ENCODE measurements at places on chromosomes 2 and 18.

DNA sequence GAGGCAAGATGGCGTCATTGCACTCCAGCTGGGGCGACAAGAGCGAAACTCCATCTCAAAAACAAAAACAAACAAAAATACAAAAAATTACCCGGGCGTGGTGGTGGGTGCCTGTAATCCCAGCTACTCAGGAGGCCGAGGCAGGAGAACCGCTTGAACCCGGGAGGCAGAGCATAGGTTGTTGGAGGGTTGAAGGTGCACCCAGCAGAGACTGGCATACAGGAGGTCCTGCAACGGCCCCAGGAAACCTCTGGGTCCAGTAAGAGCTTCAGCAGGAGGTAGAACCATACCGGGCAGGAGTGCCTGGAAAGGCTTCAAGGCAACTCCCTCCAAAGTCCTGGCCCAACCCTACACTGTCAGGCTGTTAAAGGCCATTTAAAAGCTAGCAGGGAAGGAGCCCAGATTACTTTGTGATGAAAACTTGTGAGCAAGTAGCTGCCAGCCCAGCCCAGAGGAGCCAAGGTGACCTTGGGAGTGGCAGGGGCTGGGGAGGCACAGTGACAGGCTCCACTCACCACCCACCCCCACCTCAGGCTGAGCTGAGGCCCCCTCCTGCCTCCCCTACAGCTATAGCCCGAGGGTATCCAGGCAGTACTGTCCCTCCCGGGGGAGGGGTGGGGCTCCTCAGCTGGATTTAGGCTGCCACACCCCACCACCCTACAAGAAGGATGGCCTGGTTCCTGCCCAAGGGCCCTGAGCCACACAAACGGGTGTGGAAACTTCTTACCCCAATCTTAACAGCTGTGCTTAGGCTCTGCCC lies 28.1 kb downstream of the TFCP2L1 start:
- no peak for DNase-seq

DNA sequence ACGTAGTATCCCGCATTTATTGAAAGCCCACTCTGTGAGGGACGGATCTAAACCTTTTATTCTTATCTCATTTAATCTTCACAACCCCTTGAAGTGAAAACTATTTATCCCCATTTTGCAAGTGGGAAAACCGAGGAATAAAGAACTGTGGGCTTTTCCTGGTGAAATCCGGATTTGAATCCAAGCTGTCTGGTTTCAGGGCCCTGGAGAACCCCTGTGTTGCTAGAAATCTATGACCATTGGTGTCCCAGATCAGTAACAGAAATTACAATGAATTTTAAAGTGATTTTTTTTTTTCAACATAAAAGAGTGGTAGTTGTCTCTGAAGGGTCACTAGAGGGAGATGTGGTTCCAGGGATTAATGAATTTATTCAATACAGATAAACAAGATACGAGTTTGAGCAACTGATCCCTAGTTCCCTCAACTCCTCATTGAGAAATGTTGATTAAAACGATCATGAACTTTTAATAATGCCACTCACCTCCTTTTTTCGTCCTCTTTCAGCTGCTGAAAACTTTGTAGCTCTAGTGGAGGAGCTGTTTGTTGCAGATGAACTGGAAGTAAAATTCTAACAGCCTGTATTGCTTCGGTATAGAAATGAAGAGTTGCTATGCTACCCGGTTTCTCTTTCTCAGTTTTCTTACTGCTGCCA lies 940 bp downstream of the XRCC5 start:
- DNase-seq = no peak

GRCh38 chr2:121635371-121635770 lies 13.9 kb downstream of the CLASP1 start:
- no peak for DNase-seq

GRCh38 chr18:72637721-72638120 lies 93.6 kb upstream of the CBLN2 start:
- no peak for DNase-seq

GRCh38 chr2:241617431-241618154 lies 19.4 kb downstream of the THAP4 start:
- peak; percentile 65 for DNase-seq

DNA sequence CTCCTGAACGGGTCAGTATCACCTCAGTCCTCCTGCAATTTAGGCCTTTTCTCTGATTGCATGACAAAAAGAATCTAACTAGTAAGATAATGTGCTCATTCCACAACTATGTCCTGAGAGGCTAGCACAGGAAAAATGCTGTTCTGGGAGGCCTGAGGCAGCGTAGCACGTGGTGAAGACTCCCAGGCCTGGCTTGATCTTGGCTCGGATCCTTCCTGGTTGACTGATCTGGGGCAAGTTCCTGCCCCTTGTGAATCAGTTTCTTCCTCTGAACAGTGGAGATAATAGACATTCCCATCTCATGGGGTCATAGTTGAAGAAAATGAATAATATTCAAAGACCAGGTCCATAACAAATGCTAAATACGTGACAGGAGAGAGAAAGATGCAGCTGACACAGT lies 12.3 kb downstream of the FBLN7 start:
- DNase-seq = no peak

- no peak for DNase-seq
Observed at GRCh38 chr2:164023896-164024295, 288.1 kb upstream of the FIGN start.

DNA sequence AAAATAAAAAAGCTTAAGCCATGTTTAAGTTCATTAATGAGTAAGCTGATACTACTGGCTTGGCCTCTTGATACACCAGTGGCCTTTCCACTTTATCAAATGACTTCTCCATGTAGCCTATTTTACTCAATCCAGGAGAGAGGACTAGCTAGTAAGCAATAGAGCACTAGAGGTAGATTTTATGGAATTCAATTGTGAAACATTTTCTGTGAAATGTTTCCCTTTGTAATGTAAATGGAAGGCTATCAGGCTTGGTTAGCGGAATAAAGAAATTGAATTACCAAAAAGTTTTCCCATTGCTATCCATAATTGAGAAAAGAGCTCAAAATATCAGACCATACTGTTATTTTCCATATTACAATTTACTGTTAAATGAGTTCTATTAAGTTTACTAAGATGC lies 515.4 kb upstream of the CDH2 start:
- DNase-seq = no peak

GRCh38 chr2:238566001-238566645 lies 139.4 kb downstream of the ASB1 start:
- DNase-seq = no peak

GRCh38 chr2:57720728-57721627 lies 325.6 kb upstream of the VRK2 start:
- DNase-seq = peak; percentile 54

GRCh38 chr2:193349642-193350041 lies 1154.9 kb upstream of the TMEFF2 start:
- no peak for DNase-seq

GRCh38 chr2:44226753-44227152 lies 48.5 kb upstream of the SLC3A1 start:
- DNase-seq = no peak

DNA sequence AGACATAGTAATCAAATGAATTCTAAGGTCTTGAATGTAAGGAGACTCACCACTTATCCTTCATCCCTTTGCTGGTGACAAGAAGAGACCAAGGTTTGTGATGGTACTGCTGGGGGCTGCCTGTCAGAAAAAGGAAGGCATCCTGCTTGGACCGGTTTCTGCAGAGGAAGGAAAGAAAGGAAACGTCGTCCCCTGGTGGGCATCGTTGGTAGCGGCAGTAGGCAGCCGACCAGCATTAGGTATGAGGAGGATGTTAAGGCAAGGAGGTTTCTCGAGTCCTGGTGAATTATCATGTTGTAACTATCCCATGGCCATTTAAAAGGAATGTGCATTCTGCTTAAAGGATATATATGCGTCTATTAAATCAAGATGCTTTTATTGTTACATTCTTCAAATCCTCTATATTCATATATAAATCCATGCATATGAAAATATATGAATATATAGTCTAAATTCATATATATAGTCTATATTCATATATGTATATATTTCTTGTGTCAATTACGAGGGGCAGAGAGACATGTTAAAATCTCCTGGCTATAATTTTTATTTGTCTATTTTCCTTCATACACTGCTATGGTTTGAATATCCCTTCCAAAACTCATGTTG lies 94.4 kb upstream of the TGFA start:
- peak; percentile 84 for DNase-seq

DNA sequence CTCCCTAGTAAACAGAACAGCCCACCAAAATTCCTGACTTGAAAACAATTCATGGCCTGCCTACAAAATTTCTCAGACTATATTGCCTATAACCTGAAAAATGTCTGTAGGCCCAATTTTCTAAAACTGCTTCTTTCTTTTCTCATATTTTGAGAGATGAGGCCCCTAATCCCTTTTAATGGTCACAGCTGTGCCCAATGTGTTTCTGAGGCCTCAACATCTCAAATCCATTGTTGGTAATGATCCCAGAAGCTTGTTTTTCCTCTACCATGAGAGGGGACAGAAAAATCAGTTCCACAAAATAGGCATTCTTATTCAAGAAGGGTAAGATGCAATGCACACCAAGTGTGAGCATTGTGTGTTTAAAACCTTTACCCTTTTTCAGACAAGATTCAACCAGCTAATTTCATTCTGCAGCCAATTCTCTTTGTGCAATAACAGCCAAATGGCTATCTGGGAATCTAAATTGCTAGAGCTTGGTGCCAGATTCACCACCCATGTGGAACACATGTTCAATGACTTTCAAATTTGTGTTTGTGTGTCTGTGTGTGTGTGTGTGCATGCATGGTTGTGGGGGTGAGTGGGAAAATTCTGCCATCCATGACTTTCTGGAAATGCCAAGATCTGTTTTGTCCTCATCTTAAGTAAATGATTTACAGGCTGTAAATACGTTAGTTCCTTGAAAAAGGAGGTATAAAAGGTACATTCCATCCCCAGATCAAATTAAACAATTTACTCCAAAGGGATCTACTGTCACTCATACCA lies 319.5 kb downstream of the TNS1 start:
- no peak for DNase-seq

- no peak for DNase-seq
Observed at GRCh38 chr2:1708476-1709334, 35.6 kb downstream of the PXDN start.

DNA sequence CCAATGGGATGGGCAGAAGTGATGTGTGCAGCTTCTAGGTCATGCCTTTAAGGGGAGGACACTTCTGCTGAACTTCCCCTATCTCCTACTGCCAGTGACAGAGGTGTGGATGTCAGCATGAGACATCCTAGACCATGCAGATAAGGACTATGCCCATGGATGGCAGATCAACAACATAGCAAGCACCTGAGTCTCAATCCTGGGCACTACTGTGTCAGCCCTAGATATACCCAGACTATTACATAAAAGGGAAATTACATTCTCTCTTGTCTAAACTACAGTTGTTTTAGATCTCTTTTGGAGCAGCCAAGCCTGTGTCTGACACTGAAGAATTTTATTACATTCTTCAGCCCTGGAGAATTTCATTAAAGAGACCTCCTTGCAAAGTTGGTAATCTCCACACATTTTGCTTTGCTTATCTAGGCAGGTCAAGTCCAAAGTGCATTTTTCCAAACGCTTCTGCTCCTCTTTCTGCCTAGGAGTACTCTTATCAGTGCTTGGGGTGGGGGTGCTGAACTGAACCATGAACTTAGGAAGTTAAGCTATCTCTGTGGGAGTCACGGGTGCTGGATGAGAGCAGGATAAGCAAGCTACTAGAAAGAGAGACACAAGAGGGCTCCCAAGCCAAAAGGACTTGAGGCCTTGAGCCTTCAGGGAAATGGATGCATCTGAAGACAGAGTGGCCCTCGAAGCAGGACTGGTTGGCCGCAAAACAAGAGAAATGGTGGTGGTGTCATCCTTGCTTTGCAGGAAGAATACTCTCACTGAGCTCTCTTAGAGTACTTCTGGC lies 95.2 kb upstream of the SPRED2 start:
- no peak for DNase-seq

DNA sequence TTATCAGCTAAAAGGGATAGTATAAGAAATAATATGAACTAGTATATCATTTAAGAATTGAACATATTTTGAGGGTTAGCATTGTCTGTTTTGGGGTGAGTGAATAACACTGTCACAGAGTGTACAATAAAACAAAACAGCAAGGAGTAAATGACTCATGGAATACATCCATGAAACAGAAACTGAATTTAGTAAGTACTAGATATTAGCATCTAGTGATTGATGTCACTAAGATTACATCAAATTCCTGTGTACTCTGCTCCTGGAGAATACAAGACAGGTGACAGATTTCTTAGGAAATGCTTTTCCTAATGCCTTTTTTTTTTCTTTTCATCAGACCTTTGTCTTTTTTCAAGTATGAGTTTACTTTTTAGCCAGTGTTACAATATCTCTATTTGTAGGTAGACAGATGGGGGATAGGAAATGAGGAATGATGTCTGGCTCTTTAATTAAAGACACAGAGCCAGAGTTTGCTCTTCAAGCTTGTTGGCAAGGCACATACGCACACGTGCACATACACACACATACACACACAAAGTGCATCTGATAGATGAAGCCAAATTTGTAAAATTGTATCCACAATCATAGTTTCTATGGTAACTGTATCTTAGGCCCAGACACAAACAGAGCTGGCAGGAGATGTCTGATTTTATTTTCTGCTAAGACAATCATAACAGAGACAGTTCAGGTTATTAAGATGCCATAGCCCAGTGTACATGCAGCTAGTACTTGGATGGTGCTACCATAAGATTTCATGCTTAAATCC lies 138.2 kb upstream of the NRP2 start:
- DNase-seq = no peak

DNA sequence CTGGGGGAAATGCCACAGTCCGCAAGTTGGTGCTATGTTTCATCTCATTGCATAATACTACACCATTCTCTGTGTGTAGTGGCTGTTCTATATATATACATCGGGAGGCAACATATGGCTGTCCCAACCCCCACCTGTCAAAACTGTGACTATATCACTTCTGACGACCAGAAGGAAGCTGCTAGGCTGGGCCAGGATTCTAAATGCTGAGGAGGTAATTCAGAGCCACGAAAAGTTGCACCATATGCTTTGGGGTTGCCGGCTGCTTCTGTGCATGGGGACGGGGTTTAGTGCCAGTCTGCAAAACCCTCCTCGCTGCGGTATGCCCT lies 117.3 kb downstream of the MSH2 start:
- DNase-seq = no peak

- no peak for DNase-seq
Observed at GRCh38 chr2:175234153-175234552, 52.6 kb upstream of the ATP5MC3 start.

- DNase-seq = no peak
Observed at GRCh38 chr2:216210701-216211540, 101.8 kb downstream of the XRCC5 start.

- DNase-seq = no peak
Observed at GRCh38 chr2:156649596-156649995, 213.4 kb downstream of the GPD2 start.

Measured in activated CD8-positive, alpha-beta memory T cell treated with anti-CD3 and anti-CD28 coated beads, Interleukin-2, amount 50 U/mL, for 48 hours (primary cell).